ENCODE measurements at places on chromosomes 3 and 15.

DNA sequence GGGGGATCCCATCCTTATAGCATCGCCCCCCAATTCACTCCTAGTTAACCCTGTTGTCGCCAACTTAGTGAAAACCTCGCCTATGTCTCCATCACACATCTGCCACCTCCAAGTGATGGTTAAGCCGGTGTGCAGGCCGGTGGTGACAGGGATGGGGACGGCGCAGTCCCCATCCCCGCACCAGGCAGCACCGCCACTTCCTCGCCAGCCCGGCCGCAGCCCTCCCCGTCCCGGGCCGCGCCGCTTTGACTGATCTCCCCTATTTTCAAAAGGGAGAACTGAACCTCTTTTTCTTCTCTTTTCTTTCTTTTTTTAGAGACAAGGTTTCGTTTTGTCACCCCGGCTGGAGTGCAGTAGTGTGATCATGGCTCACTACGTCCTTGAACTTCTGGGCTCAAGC, 11.3 kb upstream of the MOBP start:
- H3K27me3 ChIP-seq: peaks cover 9% of the 10 kb centered on the region
- no peaks in the 10 kb centered on the region for H3K36me3 ChIP-seq
- H3K27ac ChIP-seq: no peak overlapping the region
- no peak overlapping the region for H3K4me3 ChIP-seq

GRCh38 chr15:53716909-53717876, 42.3 kb downstream of the WDR72 start:
- no peak overlapping the region for H3K4me3 ChIP-seq
- H3K27ac ChIP-seq: no peak overlapping the region
- H3K4me1 ChIP-seq: no peaks in the 10 kb centered on the region
- H3K27me3 ChIP-seq: no peaks in the 10 kb centered on the region
- DNase-seq: no peak

DNA sequence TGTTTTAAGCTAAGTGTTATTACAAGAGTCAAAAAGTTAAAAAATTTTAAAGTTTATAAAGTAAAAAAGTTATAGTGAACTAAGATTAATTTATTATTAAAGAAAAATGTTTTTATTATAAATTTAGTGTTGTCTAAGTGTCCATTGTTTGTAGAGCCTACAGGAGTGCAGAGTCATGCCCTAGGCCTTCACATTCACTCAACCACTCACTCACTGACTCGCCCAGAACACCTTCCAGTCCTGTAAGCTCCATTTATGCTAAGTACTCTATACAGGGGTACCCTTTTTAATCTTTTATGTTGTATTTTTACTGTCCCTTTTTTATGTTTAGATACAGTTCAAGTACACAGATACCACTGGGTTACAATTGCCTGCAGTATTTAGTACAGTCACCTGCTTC, 37.2 kb downstream of the EEFSEC start:
- no peaks in the 10 kb centered on the region for H3K27me3 ChIP-seq
- no peak overlapping the region for H3K4me3 ChIP-seq
- peaks cover 7% of the 10 kb centered on the region for H3K4me1 ChIP-seq

GRCh38 chr3:70824078-70824477, 511.6 kb upstream of the MDFIC2 start:
- H3K36me3 ChIP-seq: no peaks in the 10 kb centered on the region
- DNase-seq: no peak
- no peak overlapping the region for H3K27ac ChIP-seq
- no peak overlapping the region for H3K4me3 ChIP-seq
- H3K4me1 ChIP-seq: no peaks in the 10 kb centered on the region
- H3K27me3 ChIP-seq: peaks cover 5% of the 10 kb centered on the region

Measured in activated CD4-positive, alpha-beta memory T cell treated with anti-CD3 and anti-CD28 coated beads for 36 hours (primary cell).